ENCODE measurements at places on chromosomes 1 and 21.
A peak's percentile ranks its signal among the peaks of the same experiment; 100 is the strongest.

DNA sequence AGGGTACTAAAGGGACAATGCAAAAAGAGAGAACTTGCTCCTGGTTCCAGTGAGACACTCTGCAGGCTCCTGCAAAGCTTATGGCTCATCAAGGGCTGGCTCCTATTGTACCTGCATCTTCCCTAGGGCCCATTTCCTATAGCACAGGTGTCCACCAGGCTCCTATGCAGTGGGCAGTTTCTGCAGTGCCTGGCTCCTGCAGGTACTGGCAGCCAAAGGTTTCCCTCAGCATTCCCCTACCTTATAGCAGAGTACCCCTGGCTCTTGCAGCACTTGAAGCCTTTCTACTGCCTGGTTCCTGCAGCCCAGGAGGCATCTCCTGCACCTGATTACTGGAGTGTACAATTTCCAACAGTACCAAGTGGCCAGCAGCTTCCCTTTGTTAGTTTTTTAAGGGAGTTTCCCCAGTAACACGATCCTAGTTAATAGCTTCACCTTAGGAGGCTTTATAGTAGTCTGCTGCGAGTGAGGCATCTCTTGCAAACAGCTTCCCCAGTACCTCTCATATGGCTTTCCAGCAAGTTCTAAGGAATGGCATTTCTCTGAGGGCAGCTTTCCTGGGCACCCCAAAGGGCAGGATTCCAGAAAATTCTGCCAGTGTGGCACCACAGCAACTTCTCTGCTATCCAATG lies 141.7 kb downstream of the DENND1B start:
- DNase-seq, result no peak

- DNase-seq, result no peak
Observed at GRCh38 chr1:153355445-153356071, 2.1 kb upstream of the S100A9 start.

- no peak for DNase-seq
Observed at GRCh38 chr21:31145274-31145673, 107.0 kb upstream of the KRTAP19-8 start.

DNA sequence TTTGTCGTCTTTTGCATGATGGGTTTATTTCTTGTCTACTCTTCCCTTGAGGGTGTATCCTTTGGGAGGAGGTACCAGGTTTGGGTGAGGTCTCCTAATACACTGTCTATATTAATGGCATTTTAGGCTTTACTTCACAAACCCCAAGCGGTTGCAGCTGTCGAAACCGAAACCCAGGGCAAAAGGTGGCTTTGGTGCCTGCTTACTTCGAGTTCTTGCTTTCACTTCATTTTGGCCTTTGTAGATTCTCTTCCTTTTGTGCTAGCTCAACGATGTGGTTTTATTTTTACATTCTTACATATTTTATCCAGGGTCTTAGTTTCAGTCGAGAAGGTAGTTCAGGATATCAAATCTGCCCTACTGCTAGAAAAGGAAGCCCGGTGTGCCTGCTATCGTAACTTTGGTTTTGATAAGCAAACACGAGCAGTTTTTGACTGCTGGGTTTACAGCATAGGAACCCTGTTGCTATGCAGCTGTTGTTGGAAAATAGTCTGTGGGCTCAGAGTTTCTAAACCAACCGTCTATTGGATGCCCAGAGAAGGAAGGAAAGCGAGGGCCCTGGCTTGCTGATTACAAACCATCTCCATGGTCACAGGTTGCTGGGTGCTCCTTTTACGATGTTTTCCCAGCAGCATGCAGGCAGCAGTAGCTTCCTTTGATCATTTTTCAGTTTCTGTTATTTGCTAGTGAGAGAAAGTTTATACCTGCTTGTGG lies 9.8 kb upstream of the TSPAN2 start:
- DNase-seq, result no peak

GRCh38 chr1:50346621-50347020 lies 76.6 kb downstream of the DMRTA2 start:
- no peak for DNase-seq

GRCh38 chr1:210369425-210369824 lies 40.7 kb downstream of the HHAT start:
- DNase-seq, result no peak

GRCh38 chr1:33548319-33548718 lies 75.9 kb downstream of the ZSCAN20 start:
- no peak for DNase-seq

- no peak for DNase-seq
Observed at GRCh38 chr1:229114315-229114714, 156.6 kb upstream of the RAB4A start.

- no peak for DNase-seq
Observed at GRCh38 chr1:157000686-157001085, 44.9 kb downstream of the ARHGEF11 start.

DNA sequence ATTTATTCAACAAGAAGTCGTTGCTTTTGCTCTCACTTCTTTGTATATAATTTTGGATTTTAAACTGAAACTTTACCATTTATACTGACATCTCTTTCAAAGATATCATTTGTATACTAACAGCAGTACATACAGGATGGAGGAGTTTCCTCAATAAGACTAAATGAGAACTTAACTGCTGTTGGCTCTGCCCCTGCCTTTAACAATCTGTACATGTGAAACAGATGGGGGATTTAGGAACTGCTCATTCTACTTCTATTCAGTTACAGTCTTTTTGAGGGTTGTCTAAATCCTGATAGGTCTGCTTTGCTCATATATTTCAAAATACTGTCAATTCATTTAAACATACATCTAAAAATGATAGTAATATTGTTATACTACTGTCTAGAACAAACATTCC lies 663.2 kb downstream of the ADGRL2 start:
- no peak for DNase-seq

DNA sequence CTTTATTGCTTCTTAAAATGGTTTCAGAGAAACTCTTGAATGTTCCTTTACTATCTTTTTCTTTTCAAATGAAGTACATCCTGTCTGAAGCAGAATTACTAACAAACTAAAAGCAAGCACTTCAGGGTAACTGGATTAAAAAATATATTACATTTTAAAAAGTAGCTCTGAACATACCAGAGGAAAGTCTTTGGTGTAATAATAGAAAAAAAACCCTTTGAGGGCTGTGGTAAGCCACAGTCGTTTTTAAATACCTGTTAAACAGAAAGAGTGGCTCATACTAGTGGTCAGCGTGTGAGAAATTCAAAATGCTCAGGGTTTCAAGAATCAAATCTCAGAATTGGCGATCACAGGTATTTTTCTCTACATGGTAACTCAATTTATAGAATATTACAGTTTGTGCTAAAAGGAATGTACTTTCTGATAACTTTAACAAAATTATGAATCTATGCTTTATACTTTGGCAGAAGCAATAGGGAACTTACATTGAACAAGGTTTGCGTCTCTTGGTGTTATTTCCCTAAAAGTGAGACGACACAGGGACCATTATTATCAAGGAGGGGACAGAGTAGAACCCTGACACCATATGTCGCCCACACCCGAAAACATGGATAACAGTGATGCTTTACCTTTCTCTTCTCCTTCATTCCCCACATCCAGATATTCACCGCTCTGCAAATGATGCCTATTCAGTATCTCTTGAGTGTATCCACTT lies 97.0 kb upstream of the DPH5 start:
- no peak for DNase-seq

GRCh38 chr1:223299553-223299952 lies 64.4 kb downstream of the SUSD4 start:
- DNase-seq, result no peak

DNA sequence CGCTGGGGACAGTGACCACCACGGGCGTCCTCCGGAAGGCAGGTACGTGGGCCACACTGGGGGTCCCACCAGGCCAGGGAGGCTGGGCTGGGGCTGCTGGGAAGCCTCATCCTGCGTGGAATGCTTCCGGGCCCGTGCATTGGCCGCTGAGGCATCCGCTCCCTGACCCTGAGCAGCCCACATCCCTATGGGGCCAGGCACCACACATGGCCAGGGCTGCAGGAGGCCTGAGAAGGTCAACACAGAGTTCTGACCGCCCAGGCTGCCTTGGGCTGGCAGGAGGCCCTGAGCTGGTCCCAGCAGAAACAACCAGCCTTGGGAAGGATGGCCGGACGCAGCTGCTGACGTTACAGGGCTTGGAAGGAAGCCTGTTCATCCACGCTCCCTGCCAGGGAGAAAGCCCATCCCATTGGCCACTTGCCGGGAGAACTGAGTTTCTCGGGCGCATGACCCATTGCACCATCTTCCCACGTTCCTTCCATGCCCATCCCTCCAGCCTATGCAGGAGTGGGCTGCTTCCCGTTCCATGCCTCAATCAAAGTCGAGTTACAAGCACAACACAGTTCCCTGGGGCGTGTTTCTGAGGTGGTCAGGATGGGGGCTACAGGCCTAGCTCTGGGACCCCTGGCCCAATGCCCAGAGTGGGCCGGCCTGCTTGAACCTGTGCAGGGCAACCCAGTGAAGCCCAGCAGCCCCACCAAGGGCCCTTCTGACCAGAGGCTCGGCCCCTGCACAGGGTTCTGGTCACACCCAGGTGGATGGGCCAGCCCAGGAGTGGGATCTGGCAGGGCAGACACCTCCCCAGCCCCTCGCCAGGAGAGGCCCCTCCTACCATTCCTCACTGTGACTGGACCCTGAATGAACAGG lies 31.7 kb downstream of the TRIM11 start:
- no peak for DNase-seq

DNA sequence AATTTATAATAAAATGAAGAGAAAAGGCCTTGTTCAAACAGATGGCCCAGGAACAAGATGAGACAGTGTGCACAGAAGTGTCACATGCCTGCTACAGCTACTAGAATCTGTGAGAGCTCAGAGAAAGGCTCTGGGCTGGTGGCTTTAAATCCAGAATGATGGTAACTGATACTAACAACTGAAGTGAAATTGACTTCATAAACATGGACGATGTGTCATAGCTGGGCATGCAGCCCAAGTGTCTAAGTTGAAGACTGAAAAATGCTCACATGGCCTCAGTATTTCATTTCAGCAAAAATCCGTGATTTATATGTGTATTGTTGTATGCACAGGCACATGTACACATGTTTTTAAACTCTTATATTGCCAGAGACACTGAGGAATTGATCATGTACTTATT lies 208.3 kb upstream of the RUNX1 start:
- peak; percentile 73 for DNase-seq

DNA sequence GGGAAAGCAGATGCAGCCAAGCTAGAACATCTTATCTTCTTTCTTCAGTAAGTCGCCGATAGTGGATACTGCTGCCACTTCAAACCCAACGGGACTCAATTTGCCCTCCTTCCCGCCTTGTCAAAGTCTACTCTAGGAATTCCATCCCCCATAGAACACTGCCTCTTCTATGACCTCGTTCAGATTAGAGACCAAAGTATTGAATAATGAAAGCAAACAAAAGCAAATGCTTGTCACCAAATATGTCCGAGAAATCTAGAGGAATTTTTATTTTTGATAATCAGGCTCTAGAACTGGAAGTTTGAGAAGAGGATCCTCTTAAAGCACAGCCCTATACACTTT lies 853 bp upstream of the RRAGC start:
- DNase-seq, result peak; percentile 5

- no peak for DNase-seq
Observed at GRCh38 chr1:201742476-201742875, 86.5 kb upstream of the IPO9 start.

- no peak for DNase-seq
Observed at GRCh38 chr1:24946861-24947658, 17.0 kb upstream of the RUNX3 start.

- no peak for DNase-seq
Observed at GRCh38 chr1:226092965-226093364, 30.4 kb downstream of the H3-3A start.

- no peak for DNase-seq
Observed at GRCh38 chr1:244354810-244355278, 96.9 kb downstream of the ADSS2 start.

DNA sequence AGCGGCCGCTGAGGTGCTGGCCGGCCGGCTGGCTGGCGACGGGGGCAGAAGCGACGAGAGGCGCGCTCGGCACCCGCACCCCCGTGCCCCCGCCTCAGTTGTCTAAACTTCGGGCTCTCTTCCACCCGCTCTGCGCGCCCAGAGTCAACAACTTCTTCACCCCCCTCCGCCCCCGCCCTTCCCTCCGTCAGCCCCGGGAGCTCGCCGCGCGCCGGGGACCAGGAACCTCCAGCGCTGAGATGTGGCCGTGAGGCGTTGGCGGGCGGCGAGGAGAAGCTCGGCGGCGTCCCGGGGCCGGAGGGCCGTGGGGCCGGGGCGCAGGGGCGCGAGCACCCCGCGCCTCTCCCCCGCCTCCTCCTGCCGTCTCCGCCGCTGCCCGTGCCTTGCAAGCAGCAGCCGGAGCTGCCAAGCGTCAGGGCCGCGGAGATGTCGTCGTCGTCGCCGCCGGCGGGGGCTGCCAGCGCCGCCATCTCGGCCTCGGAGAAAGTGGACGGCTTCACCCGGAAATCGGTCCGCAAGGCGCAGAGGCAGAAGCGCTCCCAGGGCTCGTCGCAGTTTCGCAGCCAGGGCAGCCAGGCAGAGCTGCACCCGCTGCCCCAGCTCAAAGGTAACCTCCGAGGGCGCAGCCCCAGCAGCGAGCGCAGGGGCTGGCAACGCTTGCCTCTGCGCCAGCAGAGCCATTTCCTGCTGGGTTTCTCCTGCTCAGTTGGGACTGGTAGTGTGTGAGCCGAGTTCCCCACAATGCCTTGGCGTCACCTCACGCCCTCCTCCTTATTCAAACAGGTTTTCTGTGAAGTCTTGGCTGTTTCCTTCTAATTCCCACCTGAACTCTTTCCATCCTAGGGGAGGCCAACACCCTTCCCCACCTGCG lies 710 bp downstream of the PPP2R5A start:
- DNase-seq, result peak; percentile 24

DNA sequence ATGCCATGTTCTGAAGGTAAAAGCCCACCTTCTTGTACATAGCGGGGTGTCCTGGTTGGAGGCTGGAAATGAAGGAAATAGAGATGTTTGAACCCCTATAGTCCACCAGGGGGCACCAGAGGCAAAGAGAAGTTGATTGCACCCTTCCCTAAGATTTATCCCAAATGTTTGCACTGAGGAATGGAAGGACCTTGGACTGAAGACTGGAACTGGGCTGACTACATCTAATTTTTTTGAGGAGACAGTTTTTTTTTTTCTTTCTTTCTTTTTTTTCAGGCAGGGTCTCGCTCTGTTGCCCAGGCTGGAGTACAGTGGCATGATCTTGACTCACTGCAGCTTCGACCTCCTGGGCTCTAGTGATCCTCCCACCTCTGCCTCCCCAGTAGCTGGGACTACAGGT lies 55.3 kb upstream of the EIF4G3 start:
- no peak for DNase-seq

DNA sequence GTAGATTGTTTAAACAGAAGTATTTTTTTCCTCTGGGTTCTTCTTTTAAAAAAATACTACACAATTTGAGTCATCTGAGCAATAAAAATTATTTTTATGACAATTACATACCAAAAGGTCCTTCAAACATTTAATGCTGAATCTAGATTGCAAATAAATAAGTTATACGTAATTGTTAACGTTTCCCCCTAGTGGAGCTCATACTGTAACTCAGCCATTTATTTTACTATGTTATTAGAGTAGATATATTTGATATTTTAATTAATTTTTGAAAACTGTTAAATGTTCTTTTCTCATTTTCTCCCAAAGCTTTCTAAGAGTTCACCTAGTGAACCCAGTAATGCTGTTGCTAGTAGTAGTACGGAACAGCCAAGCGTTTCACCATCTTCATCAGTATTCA lies 33.5 kb downstream of the ZMYM1 start:
- no peak for DNase-seq

Data from HS-27A (cell line).